CD4-positive, alpha-beta T cell treated with Interleukin-12 subunit alpha and Interleukin-12 subunit beta, for 1 hour (primary cell): ENCODE measurements at places on chromosomes 12 and 14.

DNA sequence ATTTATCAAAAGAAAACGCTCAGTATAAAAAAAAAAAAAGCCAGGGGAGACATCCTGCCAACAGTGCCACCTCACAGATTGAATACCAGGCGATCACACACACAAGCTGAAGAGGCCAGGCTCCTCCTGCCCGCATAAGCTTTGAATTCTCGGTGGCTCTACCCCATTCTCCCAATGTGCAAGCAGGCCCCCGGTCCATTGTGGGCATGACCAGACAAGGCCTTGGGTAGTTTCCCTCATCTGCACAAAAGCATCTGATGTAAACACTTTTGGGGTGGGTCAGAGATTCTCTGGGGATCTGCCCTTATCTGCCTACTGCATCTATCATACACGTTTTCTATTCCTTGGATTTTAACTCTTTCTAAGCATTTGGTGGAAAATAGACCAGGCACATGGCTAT, 16.2 kb downstream of the KLRF2 start:
- DNase-seq = no peak

- DNase-seq = peak; percentile 96
Observed at GRCh38 chr12:74537707-74538385, at the start of gene ATXN7L3B. Gene ATXN7L3B (plus strand): TSS chr12:74537835. CDS start chr12:74538113, 278 bp downstream.

GRCh38 chr12:4275870-4276301, 2.3 kb downstream of the CCND2 start:
- no peak for DNase-seq

DNA sequence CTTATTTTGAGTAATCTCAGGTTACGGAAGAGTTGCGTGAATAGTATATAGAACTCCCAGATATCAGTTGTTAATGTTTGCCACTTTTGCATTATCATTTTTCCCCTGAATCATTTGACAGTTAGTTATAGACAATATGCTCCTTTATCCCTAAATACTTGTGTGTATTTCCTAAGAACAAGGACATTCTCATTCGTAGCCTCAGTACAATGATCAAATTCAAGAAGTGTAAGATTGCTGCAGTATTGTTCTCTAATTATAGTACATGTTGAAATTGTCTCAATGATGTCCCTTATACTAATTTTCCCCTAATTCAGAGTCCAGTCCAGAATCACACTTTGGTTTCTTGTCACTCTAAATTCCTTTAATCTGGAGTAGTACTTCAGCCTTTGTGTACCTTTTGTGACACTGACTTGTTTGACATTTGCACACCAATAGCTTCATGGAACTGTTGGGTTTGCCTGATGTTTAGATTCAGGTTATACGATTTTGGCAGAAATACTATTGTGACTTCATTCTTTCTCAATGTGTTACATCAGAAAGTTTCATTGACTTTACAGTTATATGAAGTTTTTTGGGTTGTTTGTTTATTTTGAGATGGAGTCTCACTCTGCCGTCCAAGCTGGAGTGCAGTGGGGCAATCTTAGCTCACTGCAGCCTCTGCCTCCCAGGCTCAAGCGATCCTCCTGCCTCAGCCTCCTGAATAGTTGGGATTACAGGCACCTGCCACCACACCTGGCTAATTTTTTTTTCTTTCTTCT, 13.1 kb downstream of the DYNC1H1 start:
- DNase-seq = no peak

GRCh38 chr12:94244165-94245133, 96.1 kb downstream of the PLXNC1 start:
- DNase-seq = peak; percentile 53

- no peak for DNase-seq
Observed at GRCh38 chr12:65499167-65499566, 220.7 kb downstream of the MSRB3 start.

- no peak for DNase-seq
Observed at GRCh38 chr14:51310505-51310944, 70.5 kb downstream of the TMX1 start.

DNA sequence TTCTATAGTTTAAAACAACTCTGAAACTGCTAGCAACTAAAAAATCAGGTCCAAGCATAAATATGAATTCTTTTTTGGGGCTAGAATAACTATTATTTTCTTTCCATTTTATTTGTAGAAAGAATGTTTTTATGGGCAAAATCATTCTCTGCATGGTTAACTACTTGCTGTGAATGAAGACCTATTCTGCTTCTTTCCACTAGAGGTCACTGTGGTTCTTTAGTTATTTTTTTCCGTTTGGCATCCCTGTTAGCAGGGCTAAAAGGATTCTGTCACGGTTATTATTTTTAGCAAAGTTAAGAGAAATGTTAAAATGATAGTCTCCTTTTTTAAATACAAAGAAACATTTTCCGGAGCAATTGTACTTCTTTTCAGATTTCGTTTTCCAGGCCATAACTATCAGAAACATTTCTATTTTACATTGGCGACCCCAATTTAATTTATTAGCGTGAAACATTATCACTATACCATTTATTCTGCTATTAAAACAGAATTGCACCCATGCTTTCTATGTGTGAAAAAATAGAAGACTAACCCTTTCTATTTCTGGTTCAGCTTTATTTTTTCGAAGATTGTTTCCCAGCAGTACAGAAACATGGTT, 404.8 kb downstream of the ATP23 start:
- peak; percentile 28 for DNase-seq
